ENCODE measurements at places on chromosomes 11 and 22. TPM values are rescaled to one million over a fixed set of nuclear protein-coding genes. Genes with fewer than 3 reads are reported as not detected.
A peak's percentile ranks its signal among the peaks of the same experiment; 100 is the strongest.

DNA sequence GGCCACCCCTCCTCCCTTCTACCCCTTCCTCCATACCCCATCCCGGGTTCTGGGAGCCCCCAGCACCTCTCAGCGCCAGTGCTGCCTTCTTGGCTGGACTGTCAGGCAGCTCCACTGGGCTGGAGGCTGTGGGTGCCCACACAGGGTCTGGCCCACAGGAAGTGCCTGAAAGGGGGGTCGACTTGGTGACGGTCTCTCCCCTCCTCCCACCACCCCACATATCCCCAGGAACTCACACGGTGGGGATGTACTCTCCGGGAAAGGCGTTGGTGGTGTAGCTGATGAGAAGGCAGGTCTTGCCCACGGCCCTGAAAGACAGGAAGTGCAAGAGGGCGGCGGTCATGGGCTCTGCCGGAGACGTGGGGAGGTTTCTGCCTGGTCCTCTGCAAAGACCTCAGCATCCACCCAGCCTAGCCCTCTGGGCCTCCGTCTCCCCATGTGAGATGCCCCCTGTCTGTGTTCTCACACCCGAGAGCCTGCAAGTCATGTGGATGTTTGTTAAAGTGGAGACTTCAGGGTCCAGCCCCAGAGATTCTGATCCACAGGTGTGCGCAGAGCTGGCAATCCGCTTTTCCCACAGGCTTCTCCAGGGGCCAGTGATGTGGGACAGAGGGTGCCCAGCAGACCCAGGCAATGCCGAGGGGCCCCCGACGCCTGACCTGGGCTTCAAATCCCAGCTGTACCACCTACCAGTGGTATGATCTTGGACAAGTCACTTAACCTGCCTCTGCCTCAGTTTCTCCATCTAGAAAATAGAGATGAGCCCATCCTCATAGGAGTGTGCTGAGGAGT lies 2.5 kb downstream of the RAC2 start:
- no peak for DNase-seq

The CST6 gene
- not detected for total RNA-seq

- DNase-seq, result peak; percentile 83
Measured at GRCh38 chr22:43474161-43475101, 62.6 kb downstream of the MPPED1 start.

- DNase-seq, result no peak
Measured at GRCh38 chr11:3838504-3838903, 2.3 kb downstream of the RHOG start.

- no peak for DNase-seq
Measured at GRCh38 chr11:66489636-66490035, 9.4 kb downstream of the DPP3 start.

The LRP5 gene
- total RNA-seq, result 114 TPM

The SYNGR1 gene
- total RNA-seq, result 2.9 TPM

GRCh38 chr11:36186340-36187175 lies 102.7 kb downstream of the COMMD9 start:
- DNase-seq, result no peak

GRCh38 chr11:119134389-119134978 lies 13.1 kb downstream of the HINFP start:
- no peak for DNase-seq

The UBQLNL gene
- 0.23 TPM for total RNA-seq

- no peak for DNase-seq
Measured at GRCh38 chr11:61507962-61508861, at the start of gene LRRC10B. Gene LRRC10B (plus strand): TSS chr11:61508749. CDS start chr11:61508999, 250 bp downstream.

The PANX2 gene
- total RNA-seq, result 10.6 TPM

DNA sequence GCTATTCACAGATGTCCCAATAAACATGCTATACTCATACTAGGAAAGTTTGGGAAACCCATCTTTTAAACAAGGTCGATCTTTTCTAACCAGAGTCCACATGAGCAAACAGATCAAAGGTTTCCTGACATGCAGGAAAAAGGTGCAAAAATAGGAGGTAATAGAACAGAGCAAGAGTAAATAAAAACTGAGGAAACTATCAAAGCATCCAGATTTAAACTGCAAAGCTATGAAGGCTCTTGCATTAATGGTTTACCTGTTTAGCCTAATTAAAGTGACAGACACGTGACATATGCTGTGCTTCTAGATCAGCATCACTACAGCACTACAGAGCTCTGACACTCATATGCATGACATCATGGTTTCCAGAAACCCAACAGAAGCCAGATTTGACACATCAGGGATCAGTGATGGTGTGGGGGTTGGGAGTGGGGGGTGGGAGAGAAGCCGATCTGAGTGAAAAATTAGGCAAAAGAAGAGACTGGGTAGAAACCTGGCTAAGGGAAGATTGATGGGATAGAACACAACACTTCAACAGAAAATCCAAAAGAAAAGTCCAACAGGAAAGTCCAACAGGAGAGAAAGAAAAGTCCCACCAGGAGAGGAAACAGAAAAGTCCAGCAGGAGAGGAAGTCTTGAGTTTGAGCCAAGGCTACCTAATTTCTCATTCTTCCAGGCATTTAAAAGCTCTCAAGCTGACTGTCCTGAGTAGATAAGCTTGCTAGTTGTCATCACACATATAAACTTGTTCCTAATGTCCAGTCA lies 262.3 kb downstream of the SOX6 start:
- DNase-seq, result no peak

DNA sequence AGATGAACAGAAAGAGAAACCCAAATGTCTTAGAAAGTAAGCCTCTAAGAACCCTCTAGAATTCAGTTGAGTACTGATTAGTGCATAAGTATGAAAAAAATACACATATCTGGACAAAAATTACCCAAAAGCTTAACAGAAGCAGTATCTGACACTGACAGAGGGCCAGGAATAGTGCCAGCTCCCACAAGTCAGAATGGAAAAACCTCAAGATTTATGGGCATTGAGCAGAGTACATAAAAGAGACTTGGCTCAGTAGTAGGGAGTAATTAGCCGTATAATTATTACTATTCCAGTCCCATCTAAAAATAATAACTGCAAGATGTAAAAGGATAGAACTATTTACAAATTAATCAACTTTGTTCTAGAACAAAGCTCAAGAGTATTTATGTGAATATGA lies 834.5 kb downstream of the FAM181B start:
- no peak for DNase-seq

The OR8G1 gene
- not detected for total RNA-seq

The LGALS12 gene
- not detected for total RNA-seq

The SLC1A2 gene
- 9.1 TPM for total RNA-seq

GRCh38 chr22:39298241-39298987 lies 21.0 kb downstream of the RPL3 start:
- DNase-seq, result no peak

- no peak for DNase-seq
Measured at GRCh38 chr22:37633089-37633624, 6.3 kb upstream of the SH3BP1 start.

DNA sequence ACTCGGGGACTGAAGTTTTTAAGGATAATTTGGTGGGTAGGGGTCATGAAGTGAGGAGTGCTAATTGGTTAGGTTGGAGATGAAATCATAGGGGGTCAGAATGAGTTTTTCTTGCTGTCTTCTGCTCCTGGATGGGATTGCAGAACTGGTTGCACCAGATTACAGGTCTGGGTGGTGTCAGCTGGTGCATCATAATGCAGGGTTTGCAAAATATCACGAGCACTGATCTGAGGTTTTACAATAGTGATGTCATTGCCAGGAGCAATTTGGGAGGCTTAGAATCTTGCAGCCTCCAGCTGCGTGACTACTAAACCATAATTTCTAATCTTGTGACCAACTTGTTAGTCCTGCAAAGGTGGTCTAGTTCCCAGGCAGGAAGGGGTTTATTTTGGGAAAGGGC lies 46.4 kb upstream of the CALCB start:
- DNase-seq, result no peak

- no peak for DNase-seq
Measured at GRCh38 chr11:132463295-132464002, 1068.9 kb downstream of the OPCML start.

- DNase-seq, result no peak
Measured at GRCh38 chr11:62195945-62196344, 5.9 kb downstream of the SCGB1D1 start.

- DNase-seq, result no peak
Measured at GRCh38 chr11:36449561-36450096, 60.4 kb downstream of the TRAF6 start.

The CHRNA10 gene
- 0.78 TPM for total RNA-seq

The CCS gene
- 68.5 TPM for total RNA-seq

The NAP1L4 gene
- total RNA-seq, result 42.2 TPM

The SLC5A1 gene
- total RNA-seq, result 1.9 TPM

DNA sequence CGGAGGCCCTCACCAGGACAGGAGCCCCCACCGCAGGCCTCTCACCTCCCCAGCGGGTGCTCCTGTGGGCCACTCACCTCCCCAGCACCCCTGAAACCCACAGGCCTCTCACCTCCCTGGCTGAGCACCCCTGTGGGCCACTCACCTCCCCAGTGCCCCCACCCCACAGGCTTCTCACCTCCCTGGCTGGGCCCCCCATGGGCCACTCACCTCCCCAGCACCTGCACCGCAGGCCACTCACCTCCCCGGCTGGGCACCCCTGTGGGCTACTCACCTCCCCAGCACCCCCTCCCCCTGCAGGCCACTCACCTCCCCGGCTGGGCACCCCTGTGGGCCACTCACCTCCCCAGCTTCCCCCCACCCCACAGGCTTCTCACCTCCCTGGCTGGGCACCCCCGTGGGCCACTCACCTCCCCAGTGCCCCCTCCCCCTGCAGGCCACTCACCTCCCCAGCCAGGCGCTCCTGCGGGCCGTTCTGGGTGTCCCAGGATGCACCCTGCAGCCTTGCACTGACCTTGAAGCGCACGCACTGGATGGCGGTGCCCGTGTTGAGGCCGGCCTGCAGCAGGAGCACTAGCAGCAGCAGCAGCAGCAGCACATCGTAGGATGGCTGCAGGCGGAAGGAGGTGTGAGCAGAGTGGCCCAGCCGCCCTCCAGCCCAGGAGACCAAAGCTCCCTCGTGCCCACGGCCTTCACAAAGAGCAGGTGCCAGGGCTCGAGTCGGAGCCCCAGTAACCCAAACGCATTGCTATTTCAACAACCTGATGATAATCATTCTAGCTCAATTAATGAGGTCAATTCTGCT lies 5.7 kb upstream of the TTLL8 start:
- no peak for DNase-seq

The RAB3IL1 gene
- 4.0 TPM for total RNA-seq

- DNase-seq, result no peak
Measured at GRCh38 chr11:105071089-105071732, 26.1 kb upstream of the CARD16 start.

DNA sequence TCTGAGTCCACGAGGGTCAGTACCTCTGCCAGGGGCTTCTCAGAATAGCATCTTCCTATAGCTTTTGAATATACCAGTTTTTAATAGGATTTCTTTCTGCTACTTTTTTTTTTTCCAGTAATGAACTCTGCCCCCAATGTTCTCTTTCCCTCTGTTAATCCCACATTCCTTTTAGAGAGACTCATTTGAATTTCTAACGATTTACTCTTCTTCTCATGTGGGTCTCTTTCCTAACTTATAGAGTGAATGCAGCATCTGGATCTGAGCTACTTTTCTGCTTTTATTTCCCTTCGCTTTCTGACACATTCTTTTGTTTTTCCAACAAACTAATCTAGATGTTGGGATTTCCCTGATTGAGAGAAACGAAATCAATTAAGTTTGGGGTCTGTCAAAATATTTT lies 71.4 kb downstream of the INSC start:
- DNase-seq, result no peak

- DNase-seq, result no peak
Measured at GRCh38 chr11:106202935-106203620, 125.6 kb downstream of the AASDHPPT start.

DNA sequence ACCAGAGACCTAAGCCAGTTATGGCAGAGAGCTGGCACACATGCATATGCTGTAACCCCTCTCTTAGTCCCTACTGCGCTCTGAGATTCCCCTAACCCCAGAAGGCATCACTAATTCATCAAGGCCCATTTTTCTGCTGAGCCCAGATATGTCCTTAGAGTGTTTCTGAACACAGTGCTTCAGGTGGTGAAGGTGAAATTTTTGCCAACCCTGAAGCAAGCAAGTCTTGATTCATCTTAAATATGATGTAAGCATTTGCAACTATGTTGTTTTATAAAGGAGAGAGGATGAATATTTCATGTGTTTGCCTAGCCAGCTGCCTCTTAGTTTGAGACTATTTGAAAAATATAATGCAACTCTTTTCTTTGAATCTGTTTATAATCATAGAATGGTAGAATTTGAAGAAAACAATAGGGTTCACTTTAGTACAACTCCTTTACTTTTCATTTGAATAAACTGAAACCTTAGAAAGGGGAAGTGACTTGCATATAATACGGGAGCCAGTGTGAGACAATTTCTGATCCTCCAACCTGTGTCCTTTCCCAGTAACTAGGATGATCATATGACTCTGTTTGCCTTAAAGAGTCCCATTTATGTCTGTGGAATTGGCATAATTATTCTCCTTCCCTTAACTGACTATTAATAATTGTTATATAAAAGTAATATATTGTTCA lies 194.3 kb upstream of the MTNR1B start:
- no peak for DNase-seq

GRCh38 chr22:37545703-37546436 lies 14.4 kb upstream of the CDC42EP1 start:
- DNase-seq, result peak; percentile 96

GRCh38 chr22:50683086-50683993 lies 10.7 kb downstream of the SHANK3 start:
- no peak for DNase-seq

The OR5P2 gene
- not detected for total RNA-seq

GRCh38 chr22:19061471-19062138 lies 60.6 kb downstream of the DGCR2 start:
- DNase-seq, result no peak

GRCh38 chr11:77416357-77416756 lies 57.5 kb downstream of the PAK1 start:
- no peak for DNase-seq

GRCh38 chr11:110874437-110875030 lies 162.3 kb upstream of the ARHGAP20 start:
- no peak for DNase-seq

DNA sequence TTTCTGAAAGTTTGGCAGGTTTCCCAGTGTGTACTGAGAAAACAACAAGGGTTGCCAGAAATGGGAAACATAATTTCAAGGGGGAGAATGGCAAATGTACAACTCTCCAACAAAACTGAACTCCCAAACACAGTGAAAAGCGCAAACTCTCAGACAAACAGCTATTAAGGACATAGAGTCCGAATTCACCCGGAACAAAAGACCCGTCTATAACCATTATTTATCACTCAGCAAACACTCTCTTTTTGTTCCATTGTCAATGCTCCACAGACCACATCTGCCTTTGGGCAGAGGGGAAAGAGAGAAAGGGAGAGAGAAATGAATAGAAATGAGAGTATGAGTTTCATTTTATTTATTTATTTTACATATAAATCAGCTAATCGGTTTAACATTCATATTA lies 21.7 kb downstream of the KIRREL3 start:
- DNase-seq, result no peak

The DDI1 gene
- not detected for total RNA-seq

The HEPACAM gene
- total RNA-seq, result 27.2 TPM

GRCh38 chr11:35148163-35148837 lies 9.3 kb downstream of the CD44 start:
- DNase-seq, result no peak

- no peak for DNase-seq
Measured at GRCh38 chr22:35921044-35921443, 107.6 kb downstream of the RBFOX2 start.

The TRIM3 gene
- total RNA-seq, result 7.8 TPM

The TRIM22 gene
- 8.0 TPM for total RNA-seq

GRCh38 chr22:47859881-47860525 lies 1097.6 kb downstream of the TBC1D22A start:
- no peak for DNase-seq

All from left lobe of liver (tissue), 2 donors.